Fibroblast of skin of back (primary cell): ENCODE measurements at places on chromosomes 2 and 18.

GRCh38 chr2:105732955-105733607 lies 11.6 kb upstream of the NCK2 start:
- no peak for DNase-seq

DNA sequence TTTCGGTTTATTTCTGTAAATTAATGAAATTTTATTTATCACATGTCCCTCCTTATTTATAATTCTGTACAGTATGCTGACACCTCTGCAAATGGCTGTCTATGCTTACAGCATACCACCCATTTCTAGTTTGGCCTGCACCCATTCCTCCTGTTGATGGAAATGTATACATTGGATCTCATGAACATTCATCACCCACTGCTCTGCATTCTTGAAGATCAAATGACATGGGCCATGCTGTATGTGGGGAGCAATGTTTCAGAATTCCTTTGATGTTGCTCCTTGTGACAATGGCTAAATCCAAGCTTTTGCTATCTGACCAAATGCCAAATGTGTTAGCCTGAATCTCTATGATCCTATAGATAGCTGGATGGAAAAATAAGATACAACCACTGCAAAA lies 55.3 kb upstream of the ITGB6 start:
- peak; percentile 62 for DNase-seq

DNA sequence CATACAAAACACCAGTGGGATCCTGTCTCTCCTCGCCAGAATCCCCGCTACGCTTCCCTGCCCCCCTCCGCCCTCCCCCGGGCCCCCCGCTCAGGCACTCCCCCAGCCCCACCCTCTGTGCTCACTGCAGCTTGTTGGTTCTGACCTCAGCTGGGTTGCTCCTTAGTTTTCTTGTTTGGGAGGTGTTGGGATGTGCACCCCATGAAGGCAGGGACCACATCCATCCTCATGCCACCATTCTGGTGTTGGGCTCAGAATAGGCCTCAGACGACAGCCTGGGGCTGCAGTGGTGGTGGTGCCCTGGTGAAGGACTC lies 4.6 kb downstream of the SNED1 start:
- DNase-seq = no peak

DNA sequence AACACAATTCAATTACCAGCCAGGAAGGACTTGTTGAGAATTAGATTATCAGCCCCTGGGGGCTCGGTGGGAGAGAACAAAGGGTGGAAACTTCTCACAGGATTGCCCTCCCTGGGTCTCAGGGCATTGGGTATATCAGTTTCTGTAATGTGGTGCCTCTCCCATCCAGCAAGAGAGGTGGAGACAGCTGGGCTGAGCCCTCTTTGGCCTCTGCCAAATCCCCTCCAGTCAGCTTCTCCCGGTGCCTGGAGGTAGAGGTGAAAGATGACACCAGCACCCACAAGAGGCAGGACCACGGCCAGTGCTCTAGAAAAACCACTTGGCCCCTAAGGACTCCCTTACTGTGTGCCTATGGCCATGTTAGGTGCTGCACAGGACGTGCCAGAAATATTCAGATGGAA lies 179.7 kb downstream of the HAUS1 start:
- DNase-seq = no peak

DNA sequence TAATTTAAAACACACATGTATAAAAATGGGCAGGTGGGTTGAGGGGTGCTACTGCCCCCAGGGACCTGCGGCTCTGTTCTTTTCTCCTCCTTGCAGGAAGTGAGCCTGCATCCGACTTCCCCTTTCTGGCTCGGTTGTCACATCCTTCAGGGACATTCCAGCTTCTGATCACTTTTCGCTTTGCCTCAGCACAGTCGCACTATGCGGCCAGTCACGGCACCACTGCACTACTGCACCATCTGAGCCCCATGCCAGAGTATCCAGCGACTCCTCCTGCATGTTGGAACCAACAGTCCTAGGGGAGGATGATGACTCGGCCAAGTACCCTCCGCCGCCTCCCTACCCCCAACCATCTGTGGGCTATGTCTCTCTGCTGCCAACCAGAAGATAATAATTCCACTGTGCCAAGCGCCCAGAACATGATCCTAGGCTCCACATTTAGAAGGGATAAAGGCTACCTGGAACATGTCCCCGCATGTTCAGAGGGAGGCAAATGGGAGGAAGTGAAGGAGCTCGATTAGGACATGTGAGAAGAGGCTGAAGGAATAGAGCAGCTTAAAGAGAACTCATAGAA lies 17.6 kb downstream of the CDC42EP3 start:
- DNase-seq = peak; percentile 56

- DNase-seq = peak; percentile 15
These were observed 32.5 kb downstream of the IDH1 start for GRCh38 chr2:208222351-208222750.

DNA sequence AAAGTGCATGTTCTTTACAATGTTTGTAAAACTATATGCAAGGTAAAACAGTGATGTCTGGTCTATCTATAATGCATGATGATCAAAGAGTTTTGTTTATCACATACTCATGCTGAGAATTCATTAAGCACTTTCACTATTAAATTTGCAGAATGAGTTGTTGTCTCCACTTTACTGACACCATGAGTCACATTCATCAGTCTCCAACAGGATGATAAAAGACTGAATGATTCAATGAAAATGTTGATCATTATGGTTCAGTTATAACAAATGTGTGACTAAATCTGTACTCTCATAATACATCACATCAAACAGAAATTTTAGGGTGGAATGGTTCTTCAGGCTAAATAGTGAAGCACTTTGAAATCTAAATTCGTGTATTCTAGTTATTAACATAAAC lies 129.0 kb downstream of the ERBB4 start:
- no peak for DNase-seq

- no peak for DNase-seq
These were observed 942.6 kb downstream of the SUCLG1 start for GRCh38 chr2:83516503-83516902.
